ENCODE measurements at places on chromosomes 6 and 20. TPM values are rescaled to one million over a fixed set of nuclear protein-coding genes. Genes with fewer than 3 reads are reported as not detected.

The TRIM15 gene
- not detected for total RNA-seq

The TSPO2 gene
- total RNA-seq = not detected

The HRH3 gene
- not detected for total RNA-seq

The ANGPT4 gene
- total RNA-seq = 0.42 TPM

The SPATA2 gene
- 4.9 TPM for total RNA-seq

The MAP7 gene
- 5.2 TPM for total RNA-seq

The GNAS-AS1 gene
- total RNA-seq = 0.42 TPM

The TRIM10 gene
- not detected for total RNA-seq

The SIGLEC1 gene
- total RNA-seq = 45.1 TPM

The CST7 gene
- total RNA-seq = 11.5 TPM

The KIAA1755 gene
- total RNA-seq = 5.6 TPM

The ATP5F1E gene
- total RNA-seq = 71.3 TPM

The PBOV1 gene
- total RNA-seq = not detected

The TCP11 gene
- not detected for total RNA-seq

The NSFL1C gene
- total RNA-seq = 78.6 TPM

The CPNE5 gene
- 2.8 TPM for total RNA-seq

The SCUBE3 gene
- 0.22 TPM for total RNA-seq

The TFAP2D gene
- total RNA-seq = not detected

The BMP7 gene
- total RNA-seq = 0.16 TPM

The COL9A3 gene
- total RNA-seq = 0.42 TPM

The SNX21 gene
- 46.7 TPM for total RNA-seq

The TFAP2A gene
- total RNA-seq = 1.9 TPM

The RNF217 gene
- total RNA-seq = 34.1 TPM

The BPIFB2 gene
- not detected for total RNA-seq

The LCA5 gene
- 3.1 TPM for total RNA-seq

The OVOL2 gene
- total RNA-seq = not detected

The BTNL2 gene
- not detected for total RNA-seq

The COX4I2 gene
- total RNA-seq = 2.3 TPM

The NHLRC1 gene
- total RNA-seq = 2.1 TPM

The MYMX gene
- 11.6 TPM for total RNA-seq

The OR2H1 gene
- not detected for total RNA-seq

The ZNF311 gene
- 0.64 TPM for total RNA-seq

The PCK1 gene
- total RNA-seq = 331 TPM

The LRRN4 gene
- total RNA-seq = 0.13 TPM

The ANKRD66 gene
- not detected for total RNA-seq
